ENCODE measurements at places on chromosomes 2 and 18. TPM values are rescaled to one million over a fixed set of nuclear protein-coding genes. Genes with fewer than 3 reads are reported as not detected.

The CCDC102B gene
- polyA plus RNA-seq = 5.8 TPM

The TMEM198 gene
- polyA plus RNA-seq = 3.4 TPM

The G6PC2 gene
- not detected for polyA plus RNA-seq

The ICOS gene
- 0.05 TPM for polyA plus RNA-seq

The ESPNL gene
- 0.79 TPM for polyA plus RNA-seq

The ELOA2 gene
- polyA plus RNA-seq = not detected

The ARL4C gene
- polyA plus RNA-seq = 1.2 TPM

The PRKD3 gene
- polyA plus RNA-seq = 5.6 TPM

The SLC8A1 gene
- 41.8 TPM for polyA plus RNA-seq

The TMEM37 gene
- polyA plus RNA-seq = 8.2 TPM

The SERPINB7 gene
- not detected for polyA plus RNA-seq
